ENCODE measurements at places on chromosomes 2 and 18.
A peak's percentile ranks its signal among the peaks of the same experiment; 100 is the strongest.

- DNase-seq = no peak
Observed at GRCh38 chr2:237648016-237648381, 20.6 kb downstream of the LRRFIP1 start.

GRCh38 chr2:133426791-133427190 lies 141.5 kb downstream of the NCKAP5 start:
- DNase-seq = no peak

DNA sequence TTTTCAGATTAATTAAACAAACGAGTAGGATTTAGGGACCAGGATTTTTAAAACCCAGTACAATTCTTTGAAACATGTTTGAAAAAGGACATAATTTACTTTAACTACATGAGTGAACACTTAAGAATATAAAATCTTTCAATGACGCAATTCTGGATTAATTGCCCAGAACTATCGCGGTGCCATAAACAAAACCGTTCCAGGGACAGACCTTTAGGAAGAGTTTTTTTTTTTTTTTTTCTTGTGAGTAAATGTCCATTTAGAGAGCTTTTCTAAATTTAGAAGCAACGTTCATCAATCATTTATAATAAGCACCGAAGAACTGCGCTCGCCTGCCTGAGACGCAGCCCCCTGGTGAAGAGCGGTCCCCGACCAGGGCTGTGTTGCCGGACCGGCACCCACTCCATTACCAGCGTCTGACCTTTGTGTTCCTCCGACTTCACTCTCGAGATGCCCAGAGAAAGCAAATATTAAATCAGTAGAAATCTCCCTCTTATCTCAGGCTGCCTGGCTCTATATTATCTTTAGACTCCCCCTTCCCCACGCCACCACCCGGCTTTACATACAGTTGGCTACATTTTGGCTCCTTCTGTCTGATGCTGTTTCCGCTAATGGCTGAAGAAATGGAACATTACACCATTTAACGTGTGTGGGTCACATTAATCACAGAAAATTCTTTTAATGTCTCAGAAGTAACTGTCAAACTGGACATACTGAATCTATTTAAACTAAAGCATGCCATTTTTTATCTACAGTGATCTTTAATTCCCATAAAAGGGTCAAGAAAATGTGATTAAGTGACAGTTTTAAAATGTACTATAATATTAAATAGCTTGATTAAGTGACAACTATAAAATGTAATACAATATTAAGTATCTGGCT lies 364.0 kb upstream of the MEIS1 start:
- no peak for DNase-seq

GRCh38 chr2:233793465-233794127 lies 15.5 kb downstream of the MROH2A start:
- no peak for DNase-seq

DNA sequence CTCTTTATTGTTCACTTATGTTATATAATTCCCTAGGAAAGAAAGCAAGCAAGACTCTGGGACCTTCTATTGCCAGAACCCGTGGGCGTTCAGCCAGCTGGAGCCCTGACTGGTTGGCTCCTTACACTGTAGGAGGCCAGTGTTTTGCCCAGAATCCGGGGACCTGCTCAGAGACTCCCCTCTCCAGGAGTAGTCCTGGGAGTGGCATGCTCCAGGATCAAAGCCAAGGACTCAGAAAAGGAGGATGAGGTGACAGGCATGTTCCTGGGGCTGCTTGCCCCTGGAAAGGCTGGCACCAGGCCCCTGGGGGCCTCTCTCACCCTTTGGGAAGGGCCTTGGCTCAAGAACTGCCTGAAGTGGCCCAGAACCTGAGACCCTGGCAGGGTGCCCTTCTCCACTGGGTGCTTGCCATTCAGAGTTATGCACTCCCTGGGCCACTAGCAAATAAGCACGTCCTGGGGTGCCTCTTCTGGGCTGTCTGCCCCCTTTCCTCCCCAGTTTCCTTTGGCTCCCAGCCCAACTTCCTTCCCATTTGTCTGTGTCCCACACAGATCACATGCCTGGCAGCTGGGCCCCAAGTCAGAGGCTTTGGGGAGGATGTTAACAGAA lies 19.6 kb upstream of the KIF3C start:
- no peak for DNase-seq

- DNase-seq = no peak
Observed at GRCh38 chr18:80041424-80041823, 7.2 kb downstream of the RBFA start.

GRCh38 chr18:48832938-48833700 lies 117.6 kb downstream of the SMAD7 start:
- DNase-seq = peak; percentile 65

- no peak for DNase-seq
Observed at GRCh38 chr2:217672472-217672871, 330.3 kb downstream of the TNS1 start.

DNA sequence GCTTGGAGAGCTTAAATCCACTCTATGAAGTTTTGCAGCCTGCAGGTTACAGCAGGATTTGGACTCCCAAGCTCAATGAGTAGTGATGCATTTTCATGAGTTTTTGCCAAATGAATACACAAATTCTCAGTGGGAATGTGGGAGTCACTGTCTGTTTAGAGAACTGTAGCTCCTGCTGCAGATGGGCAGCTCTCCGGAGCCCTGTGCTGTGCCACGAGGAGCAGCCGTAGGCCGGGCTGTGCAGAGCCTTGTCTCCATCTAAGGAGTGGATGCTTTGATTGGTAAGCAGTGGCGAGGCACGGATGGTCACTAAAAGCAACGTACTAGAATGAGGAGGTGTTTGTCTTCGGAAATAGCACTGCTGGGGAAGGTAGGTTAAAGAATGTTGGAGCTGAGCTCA lies 96.0 kb upstream of the NFATC1 start:
- no peak for DNase-seq

GRCh38 chr2:30511122-30512083 lies 64.4 kb downstream of the LCLAT1 start:
- DNase-seq = no peak

DNA sequence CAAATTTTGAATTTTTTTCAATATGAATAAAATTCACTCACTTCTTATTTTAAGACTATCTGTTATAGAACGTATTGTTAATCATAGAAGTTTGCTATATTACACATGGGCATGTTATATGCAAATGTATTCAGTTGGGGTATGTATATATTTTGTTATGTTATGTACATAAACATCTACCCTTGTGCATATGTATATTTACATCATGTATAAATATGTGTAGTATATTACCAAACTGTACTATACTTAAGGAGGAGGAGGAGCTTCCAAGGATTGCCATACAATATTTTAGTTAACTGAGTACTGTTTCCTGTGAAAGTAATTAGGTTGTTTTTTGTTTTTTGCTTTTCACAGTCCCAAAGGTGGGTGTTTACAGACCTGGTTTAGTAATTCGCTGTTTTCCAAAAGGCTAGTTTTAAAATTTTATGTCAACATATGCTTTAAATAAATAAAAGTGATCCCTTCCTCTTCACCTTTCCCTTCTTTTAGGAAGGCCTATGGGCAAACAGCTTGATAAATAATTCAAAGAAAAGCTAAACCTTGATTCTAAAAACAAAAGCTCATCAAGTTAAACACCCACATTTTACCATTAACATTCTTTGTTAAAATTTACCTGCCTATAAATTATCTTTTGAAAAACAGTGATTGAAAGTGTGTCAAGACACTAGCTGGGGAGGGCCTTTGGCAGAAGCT lies 12.9 kb upstream of the POU3F3 start:
- no peak for DNase-seq

- DNase-seq = no peak
Observed at GRCh38 chr2:161976917-161977316, 97.1 kb downstream of the DPP4 start.

GRCh38 chr2:25567406-25567805 lies 106.0 kb downstream of the DTNB start:
- DNase-seq = peak; percentile 70

- no peak for DNase-seq
Observed at GRCh38 chr18:37482002-37482401, 83.6 kb downstream of the CELF4 start.

DNA sequence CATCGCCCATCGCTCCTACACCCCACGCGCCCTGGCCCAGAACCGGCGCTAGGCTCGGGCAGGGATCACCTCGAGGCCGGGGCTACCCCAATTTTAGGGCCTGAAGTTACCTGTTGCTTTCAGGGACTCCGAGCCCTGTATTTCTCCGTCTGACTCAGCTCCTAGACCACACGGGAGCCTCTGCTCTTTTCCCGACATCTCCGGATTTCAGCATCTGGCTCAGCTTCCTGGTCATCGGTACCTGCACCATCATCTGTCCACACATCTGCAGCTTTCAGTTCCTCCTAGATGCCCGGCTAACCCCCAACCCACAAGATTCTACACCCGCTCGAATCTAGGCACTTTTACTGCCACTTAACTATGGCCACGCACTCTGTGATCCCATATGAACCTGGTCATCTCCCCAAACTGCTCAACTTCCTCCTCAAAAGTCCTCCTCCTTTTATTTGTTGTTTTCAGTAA lies 12.1 kb upstream of the HMSD start:
- DNase-seq = peak; percentile 63

GRCh38 chr2:168314236-168314635 lies 66.8 kb upstream of the STK39 start:
- DNase-seq = no peak

DNA sequence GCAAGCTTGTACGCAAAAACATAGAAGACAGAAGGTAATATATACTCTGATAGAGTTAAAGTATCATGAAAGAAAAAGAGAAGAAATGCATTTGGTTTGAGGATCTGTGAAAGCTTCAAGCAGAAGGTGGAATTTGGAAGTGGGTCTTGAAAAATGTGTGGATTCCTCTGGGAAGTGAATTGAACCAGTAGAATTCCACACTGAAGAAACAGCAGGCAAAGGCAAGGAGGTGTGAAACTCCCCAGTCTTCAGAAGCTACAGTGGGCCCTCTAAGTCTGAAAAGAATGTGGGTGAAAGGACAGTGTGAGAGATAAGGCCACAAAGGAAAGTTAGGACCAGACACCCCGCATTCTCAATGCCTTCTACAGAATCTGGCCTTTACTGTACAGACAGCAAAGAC lies 25.6 kb downstream of the COBLL1 start:
- no peak for DNase-seq

- DNase-seq = no peak
Observed at GRCh38 chr2:142725386-142725785, 152.1 kb upstream of the KYNU start.

DNA sequence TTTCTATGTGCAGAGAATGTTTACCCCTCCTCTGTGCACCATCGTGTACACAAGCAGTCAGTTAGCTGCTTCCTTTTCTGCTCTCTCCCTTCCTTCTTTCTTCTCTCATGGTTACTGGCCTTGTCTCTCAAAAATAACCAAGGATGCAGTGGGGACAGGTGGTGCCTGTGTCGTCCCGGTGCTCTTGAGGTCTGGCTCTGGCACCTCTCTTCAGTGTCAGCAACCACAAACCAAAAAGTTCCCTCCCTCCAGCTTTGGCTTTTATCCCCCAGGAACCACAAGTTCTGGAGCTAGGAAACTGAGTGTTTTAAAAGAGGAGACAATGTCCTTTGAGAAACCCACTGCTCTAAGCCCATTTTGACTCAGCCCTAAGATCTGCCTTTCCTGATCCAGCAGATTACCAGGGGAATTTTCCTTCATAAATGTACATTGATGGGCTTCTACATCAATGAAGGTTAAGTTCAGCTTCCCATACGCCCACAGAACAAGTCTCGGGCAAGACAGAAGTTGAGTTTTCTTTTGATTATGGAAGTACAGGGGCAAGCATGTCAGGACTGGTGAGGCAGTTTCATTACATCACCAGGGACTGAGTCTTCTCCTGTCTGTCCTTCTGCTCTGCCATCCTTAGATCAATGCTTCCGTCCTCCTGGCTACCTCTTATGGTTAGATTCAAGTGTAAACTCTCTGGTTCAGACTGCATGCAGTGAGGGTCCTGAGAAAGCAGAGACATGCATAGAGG lies 232.2 kb downstream of the SETBP1 start:
- DNase-seq = no peak

- DNase-seq = peak; percentile 30
Observed at GRCh38 chr2:122156176-122156890, 400.9 kb downstream of the TSN start.

- DNase-seq = peak; percentile 78
Observed at GRCh38 chr2:38498045-38498481, 104.7 kb downstream of the HNRNPLL start.
